Type B pancreatic cell (in vitro differentiated cells): ENCODE measurements at places on chromosomes 2 and 18. TPM values are rescaled to one million over a fixed set of nuclear protein-coding genes. Genes with fewer than 3 reads are reported as not detected.

The RAMP1 gene
- total RNA-seq = 11.3 and 23.8 TPM in 2 replicates

- H3K27ac ChIP-seq = no peak overlapping the region
- no peak for DNase-seq
These were observed 27.8 kb upstream of the GAREM2 start for GRCh38 chr2:26144953-26145680.

GRCh38 chr2:218852911-218853667 lies 6.5 kb upstream of the WNT6 start:
- H3K4me3 ChIP-seq = peak overlapping the region; percentile 65
- H3K27me3 ChIP-seq = peaks cover 64% of the 10 kb centered on the region
- peak; percentile 73 for DNase-seq
- peak overlapping the region; percentile 89 for H3K27ac ChIP-seq

The CAPN14 gene
- total RNA-seq = 0.12 and 0.39 TPM in 2 replicates

The CNRIP1 gene
- 0.36 and 15.0 TPM in 2 replicates for total RNA-seq

DNA sequence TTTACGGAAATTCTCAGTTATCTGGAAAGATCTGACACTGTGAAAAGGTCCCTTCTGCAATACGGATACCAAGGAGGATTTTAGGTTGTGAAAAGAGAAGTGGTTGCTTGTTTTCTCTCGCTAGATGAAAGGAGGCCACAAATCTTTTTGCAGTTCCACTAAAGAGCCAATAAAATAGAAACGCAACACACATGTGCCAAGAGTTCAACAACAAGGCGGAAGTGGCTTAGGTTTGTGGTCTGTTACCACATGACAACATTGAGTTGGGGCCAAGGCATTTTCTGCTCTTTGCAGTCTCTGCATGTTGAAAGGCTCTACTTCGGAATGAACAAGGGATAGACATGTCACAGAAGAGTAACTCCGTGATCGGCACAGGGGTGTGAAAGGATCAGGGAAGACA lies 115.7 kb upstream of the OSR1 start:
- H3K27me3 ChIP-seq = peaks cover 10% of the 10 kb centered on the region
- H3K27ac ChIP-seq = no peak overlapping the region
- no peaks in the 10 kb centered on the region for H3K36me3 ChIP-seq
- DNase-seq = no peak
- H3K4me3 ChIP-seq = no peak overlapping the region
- no peaks in the 10 kb centered on the region for H3K4me1 ChIP-seq

- no peaks in the 10 kb centered on the region for H3K27me3 ChIP-seq
- no peak overlapping the region for H3K27ac ChIP-seq
- peaks cover 23% of the 10 kb centered on the region for H3K4me1 ChIP-seq
- H3K36me3 ChIP-seq = no peaks in the 10 kb centered on the region
- no peak for DNase-seq
- no peak overlapping the region for H3K4me3 ChIP-seq
These were observed 479.2 kb downstream of the RIT2 start for GRCh38 chr18:42636309-42636708.

GRCh38 chr2:186590759-186591505 lies 1.1 kb downstream of the ITGAV start:
- H3K36me3 ChIP-seq = no peaks in the 10 kb centered on the region
- peaks cover 32% of the 10 kb centered on the region for H3K4me1 ChIP-seq
- no peaks in the 10 kb centered on the region for H3K27me3 ChIP-seq
- H3K27ac ChIP-seq = peak overlapping the region; percentile 91
- DNase-seq = no peak

- no peak for DNase-seq
- no peaks in the 10 kb centered on the region for H3K27me3 ChIP-seq
- H3K27ac ChIP-seq = no peak overlapping the region
- no peaks in the 10 kb centered on the region for H3K4me1 ChIP-seq
These were observed 31.2 kb upstream of the C1GALT1C1L start for GRCh38 chr2:43707255-43708015.

GRCh38 chr2:101461381-101461780 lies 13.5 kb downstream of the RFX8 start:
- H3K4me1 ChIP-seq = peaks cover 6% of the 10 kb centered on the region
- DNase-seq = no peak
- no peak overlapping the region for H3K4me3 ChIP-seq
- no peaks in the 10 kb centered on the region for H3K36me3 ChIP-seq

- H3K4me1 ChIP-seq = peaks cover 7% of the 10 kb centered on the region
- H3K4me3 ChIP-seq = peak overlapping the region; percentile 78
- peaks cover 7% of the 10 kb centered on the region for H3K36me3 ChIP-seq
- DNase-seq = no peak
- peaks cover 100% of the 10 kb centered on the region for H3K27me3 ChIP-seq
These were observed 7.9 kb downstream of the PAX3 start for GRCh38 chr2:222290736-222291484.

The CCNYL1 gene
- total RNA-seq = 20.8 and 30.7 TPM in 2 replicates

The TRABD2A gene
- total RNA-seq = 2.1 and 3.3 TPM in 2 replicates

- peak overlapping the region; percentile 85 for H3K27ac ChIP-seq
- H3K4me3 ChIP-seq = peak overlapping the region; percentile 60
- H3K36me3 ChIP-seq = no peaks in the 10 kb centered on the region
- peaks cover 11% of the 10 kb centered on the region for H3K27me3 ChIP-seq
These were observed 5.9 kb upstream of the RALB start for GRCh38 chr2:120246546-120247300.

DNA sequence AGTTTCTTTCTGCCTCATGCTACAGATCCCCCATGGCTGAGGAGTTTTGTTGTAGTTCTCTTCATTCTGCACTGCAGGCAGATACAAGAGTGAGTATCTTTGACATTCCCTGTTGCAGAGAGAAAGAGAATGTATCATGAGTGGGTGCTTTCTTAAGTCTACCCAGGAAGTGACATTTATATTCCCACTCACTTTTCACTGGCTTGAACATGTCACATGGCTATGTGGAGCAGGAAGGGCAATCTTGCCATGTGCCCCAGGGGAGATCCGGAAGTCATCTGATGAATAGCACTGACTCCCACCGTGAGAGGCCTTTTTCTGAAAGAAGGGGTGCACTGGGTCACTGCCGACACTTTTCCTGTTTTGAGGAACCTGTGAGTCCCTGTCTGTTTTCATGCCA lies 66.4 kb upstream of the BOD1L2 start:
- H3K27ac ChIP-seq = no peak overlapping the region
- H3K4me1 ChIP-seq = no peaks in the 10 kb centered on the region
- no peak overlapping the region for H3K4me3 ChIP-seq

The CHST9 gene
- total RNA-seq = 8.0 and 9.9 TPM in 2 replicates

The C2orf78 gene
- total RNA-seq = not detected in 2 replicates

The TEX44 gene
- not detected in 2 replicates for total RNA-seq

DNA sequence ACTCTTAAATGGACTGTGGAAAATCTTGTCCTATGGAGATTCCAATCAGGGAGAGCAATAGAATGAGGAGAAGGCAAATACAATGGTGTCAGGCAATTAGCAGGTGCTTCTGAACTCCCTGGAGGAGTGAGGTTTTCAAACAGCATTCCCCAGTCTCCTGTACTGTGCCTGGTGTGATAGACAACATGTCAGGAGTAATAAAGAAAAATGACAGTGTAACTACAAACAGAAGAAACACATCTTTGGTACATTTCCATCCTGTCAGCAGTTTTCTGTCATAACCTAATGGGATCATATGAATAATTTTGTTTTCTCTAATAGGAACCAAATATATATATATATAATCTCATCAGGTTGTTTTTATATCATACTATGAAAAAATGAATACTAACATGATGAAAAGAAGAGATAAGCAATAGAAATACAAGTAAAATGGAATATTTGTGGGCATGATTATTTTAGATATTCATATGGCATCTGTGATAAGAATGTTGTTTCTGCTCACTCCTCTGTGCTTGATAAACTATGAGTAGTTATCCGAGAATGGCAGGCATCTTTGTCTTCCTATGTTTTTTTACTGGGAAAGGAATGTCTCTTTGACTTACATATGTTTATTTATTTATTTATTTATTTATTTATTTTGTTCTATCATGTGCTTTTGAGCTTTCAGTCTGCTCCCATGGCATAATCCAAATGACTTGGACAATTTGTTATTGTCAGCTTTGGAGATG lies 441.7 kb downstream of the TXNL1 start:
- no peak for DNase-seq
- peaks cover under 1% of the 10 kb centered on the region for H3K27me3 ChIP-seq
- no peak overlapping the region for H3K27ac ChIP-seq
- H3K4me3 ChIP-seq = no peak overlapping the region

GRCh38 chr2:47601568-47601967 lies 181.4 kb upstream of the MSH6 start:
- no peak overlapping the region for H3K4me3 ChIP-seq
- DNase-seq = no peak
- H3K27ac ChIP-seq = no peak overlapping the region
- H3K27me3 ChIP-seq = peaks cover 8% of the 10 kb centered on the region
- no peaks in the 10 kb centered on the region for H3K36me3 ChIP-seq

The SERPINB3 gene
- 0.86 and 0.94 TPM in 2 replicates for total RNA-seq

DNA sequence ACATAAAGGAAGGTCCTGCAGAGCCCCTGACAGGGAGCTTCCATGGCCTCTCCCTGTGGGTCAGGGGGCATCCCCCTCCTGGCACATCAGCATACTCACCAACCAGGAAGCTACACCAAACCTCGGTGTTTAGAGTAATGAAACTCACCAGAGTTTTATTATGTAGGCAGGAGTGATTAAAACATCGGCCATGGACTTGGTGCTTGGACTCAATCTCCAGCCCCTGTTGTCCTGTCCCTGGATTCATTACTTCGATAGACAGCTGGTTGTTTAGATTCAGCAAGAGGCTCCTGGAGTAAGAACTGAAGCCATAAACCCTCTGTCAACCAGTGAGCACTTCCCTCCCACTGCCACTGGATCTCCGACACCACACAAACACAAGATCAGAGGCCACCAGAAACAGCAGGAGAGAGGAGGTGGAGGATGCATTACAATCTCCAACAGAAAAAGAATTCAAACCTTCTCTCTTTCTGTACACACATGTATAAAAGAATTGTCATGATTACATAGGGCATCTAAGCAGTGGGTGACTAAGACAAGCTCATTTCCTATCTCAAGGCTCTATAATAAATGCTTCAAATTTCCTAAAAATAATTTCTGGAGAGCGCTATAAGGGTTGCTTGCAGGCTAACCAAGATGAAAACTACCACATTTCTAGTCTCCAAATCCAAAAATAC lies 27.2 kb downstream of the TBC1D8 start:
- peaks cover 51% of the 10 kb centered on the region for H3K4me1 ChIP-seq
- no peak for DNase-seq
- peaks cover 8% of the 10 kb centered on the region for H3K36me3 ChIP-seq
- peak overlapping the region; percentile 94 for H3K27ac ChIP-seq
- no peaks in the 10 kb centered on the region for H3K27me3 ChIP-seq

The SERPINB4 gene
- 0.17 TPM in 1 of 2 replicates, not detected in the other for total RNA-seq

The DLGAP1 gene
- total RNA-seq = 2.6 and 3.7 TPM in 2 replicates

The SLC5A6 gene
- 63.6 and 76.3 TPM in 2 replicates for total RNA-seq

DNA sequence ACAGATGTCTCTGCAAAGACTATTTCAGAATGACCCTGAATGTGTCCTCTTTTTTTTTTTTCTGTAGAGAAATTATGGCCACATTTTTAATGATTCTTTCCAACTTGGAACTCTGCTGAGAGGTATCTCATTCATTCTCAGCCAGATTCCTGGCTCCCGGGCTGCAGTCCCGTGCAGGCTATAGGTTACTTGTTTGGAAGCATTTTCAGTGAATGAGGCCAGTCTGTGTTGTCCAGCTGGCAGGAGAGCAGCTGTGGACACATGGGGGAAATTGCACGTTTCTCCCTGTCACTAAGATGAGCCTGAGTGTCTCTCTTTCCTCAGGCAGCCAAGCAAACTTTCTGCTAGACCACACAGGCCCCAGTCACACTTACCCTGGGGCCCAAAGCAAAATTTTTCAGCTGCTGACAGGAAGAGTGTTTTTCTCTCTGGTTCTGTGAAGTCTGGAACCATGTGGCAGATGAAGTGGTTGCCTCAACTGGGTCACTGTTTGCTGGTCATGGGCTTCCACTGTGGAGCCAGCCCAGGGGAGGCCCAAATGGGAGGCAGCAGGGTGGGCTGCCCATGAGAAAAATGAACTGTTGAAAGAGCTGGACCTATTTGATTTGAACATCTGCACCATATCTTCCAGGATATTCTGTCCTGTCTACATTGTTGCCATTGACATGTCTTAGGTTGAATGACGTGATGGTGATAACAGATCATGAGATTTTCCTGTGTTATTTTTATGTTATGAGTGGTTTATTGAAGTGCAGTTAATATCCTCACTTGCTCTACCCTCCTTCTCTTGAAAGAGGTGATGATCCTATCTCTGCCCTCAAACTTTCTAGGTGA lies 431.2 kb downstream of the LPIN1 start:
- no peak overlapping the region for H3K27ac ChIP-seq
- H3K27me3 ChIP-seq = no peaks in the 10 kb centered on the region
- no peak for DNase-seq
- peak overlapping the region; percentile 38 for H3K4me3 ChIP-seq
